Activated CD4-positive, alpha-beta T cell treated with anti-CD3 and anti-CD28 coated beads, Interleukin-2, amount 10 ng/mL, durations not matched to agents 7 days and 5 days (primary cell): ENCODE measurements at places on chromosomes 5 and 9.

- no peak overlapping the region for H3K27ac ChIP-seq
- H3K4me3 ChIP-seq, result no peak overlapping the region
- H3K4me1 ChIP-seq, result peaks cover 34% of the 10 kb centered on the region
- DNase-seq, result no peak
- H3K27me3 ChIP-seq, result peaks cover 8% of the 10 kb centered on the region
Measured at GRCh38 chr9:107281184-107281583, 1.9 kb upstream of the RAD23B start.

DNA sequence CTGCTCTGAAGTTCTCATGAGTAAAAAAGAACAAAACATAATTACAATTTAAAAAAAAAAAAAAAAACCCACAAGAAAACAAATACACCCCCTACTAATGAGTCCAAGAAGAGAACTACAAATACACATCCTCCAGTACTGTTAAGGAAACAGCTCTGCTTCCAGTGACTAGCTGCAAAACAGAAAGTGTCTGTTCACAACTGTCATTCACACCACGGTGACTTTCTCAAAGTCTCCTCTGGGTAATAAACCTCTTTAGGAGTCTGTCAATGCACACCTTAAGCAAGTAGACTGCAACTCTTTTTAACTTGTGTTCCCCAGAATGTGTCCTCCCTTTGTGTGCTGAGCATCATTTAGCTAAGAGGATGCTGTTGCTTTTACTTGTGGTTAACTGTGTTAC lies 6.2 kb downstream of the REEP5 start:
- H3K4me1 ChIP-seq, result peaks cover 73% of the 10 kb centered on the region
- peaks cover 79% of the 10 kb centered on the region for H3K36me3 ChIP-seq
- DNase-seq, result peak; percentile 33
- H3K27me3 ChIP-seq, result no peaks in the 10 kb centered on the region

GRCh38 chr5:77431286-77431685 lies 60.8 kb downstream of the WDR41 start:
- no peak for DNase-seq
- H3K4me1 ChIP-seq, result peaks cover 13% of the 10 kb centered on the region
- no peak overlapping the region for H3K4me3 ChIP-seq

GRCh38 chr9:124778575-124779367 lies 1.8 kb downstream of the OLFML2A start:
- no peak overlapping the region for H3K4me3 ChIP-seq
- DNase-seq, result no peak
- peak overlapping the region; percentile 11 for H3K27ac ChIP-seq
- H3K4me1 ChIP-seq, result peaks cover 14% of the 10 kb centered on the region
